Cortex of kidney (tissue), 1 donor: ENCODE measurements at places on chromosomes 16 and 17.

DNA sequence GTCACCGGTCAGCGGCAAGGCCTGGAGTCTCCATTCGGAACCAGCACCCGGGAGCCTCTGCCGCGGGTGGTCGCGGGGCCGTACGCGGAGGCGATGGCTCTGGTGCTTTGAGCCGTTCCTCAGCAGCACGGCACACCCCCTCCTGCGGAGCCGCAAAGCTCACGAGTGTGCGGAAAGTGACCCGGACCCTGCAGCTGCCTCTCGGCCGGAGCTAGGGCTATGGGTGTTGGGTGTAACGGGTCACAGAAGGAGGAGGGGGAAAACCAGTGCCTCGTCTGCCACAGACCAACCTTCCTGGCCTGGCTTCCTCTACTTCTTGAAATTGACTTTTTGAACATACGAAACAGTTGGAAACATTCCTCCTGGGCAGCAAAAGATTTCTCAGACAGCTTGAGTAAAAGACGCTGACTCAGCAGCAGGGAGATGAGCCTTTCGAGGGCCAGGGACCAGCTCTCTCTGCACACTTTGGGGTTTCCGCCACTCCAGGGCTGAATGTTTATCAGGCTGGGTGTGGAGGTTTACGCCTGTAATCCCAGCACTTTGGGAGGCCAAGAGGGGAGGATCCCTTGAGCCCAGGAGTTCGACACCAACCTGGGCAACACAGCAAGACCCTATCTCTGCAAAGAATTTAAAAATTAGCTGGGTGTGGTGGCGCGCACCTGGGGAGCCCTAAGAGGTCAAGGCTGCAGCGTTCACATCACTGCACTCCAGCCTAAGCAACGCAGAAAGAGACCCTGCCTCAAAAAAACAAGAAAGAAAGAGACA is 26.4 kb upstream of the PITPNA start:
- no peak for DNase-seq

DNA sequence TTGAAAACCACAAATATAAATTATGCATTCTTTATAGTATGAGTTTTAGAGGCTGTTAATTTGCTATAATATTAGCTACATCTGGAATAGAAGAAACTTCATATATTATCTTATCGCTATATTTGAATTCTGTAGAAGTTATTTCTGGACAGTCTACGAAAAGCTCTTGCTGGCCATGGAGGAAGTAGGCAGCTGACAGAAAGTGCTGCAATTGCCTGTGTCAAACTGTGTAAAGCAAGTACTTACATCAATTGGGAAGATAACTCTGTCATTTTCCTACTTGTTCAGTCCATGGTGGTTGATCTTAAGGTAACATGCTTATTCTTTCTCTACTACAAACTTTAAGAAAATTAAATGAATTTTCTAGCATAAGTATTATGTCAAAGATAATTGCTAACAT is 96.8 kb downstream of the OMG start:
- no peak for DNase-seq

DNA sequence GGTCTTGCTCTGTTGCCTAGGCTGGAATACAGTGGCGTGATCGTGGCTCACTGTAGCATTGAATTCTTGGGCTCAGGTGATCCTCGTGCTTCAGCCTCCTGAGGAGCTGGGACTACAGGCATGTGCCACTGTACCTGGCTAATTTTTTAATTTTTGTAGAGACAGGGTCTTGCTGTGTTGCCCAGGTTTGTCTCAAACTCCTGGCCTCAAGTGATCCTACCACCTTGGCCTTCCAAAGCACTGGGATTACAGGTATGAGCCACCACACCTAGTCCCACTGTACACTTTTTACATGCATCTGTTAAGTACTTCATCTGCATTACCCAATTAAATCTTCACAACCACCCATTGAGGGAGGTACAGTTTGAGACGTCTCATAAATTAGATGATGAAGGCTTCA is 12.4 kb downstream of the TNRC6A start:
- no peak for DNase-seq

- no peak for DNase-seq
These were observed 147.6 kb upstream of the HLF start for GRCh38 chr17:55117164-55117563.

DNA sequence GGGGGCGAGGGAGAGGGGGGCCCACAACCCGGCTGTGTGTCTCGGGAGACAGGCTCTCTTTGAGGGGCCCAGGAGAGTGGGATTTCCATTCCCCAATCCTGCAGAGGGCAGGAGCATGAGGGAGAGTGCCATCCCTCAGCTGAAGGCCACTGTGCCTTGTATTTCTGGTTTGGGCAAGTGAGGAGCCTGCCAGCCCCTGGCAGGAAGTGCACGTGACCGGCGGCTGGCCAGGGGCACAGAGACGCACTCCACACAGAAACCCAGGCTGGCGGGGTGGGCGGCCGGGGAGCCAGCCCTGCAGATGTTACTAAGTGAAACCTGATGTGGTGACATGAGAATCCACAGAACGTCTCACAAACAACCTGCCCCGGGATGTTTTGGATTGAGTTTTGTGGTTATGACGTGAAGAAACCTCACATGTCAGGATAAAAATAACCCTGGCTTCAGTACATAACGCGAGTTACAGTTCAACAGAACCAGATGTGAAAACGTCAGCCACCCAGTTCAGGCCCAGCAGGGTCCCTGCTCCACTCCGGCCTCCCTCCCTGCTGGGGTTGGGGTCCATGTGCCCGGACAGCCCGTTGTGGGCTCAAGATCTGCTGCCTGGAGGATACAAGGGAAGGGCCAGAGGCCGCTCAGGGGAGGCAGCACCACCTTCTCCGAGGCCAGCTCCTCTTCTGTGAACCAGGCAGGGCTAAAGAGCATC is 51.7 kb upstream of the MTSS2 start:
- no peak for DNase-seq

- no peak for DNase-seq
These were observed 36.5 kb downstream of the ACTG1 start for GRCh38 chr17:81476097-81476496.

GRCh38 chr16:2925951-2926649 is 14.4 kb downstream of the FLYWCH1 start:
- no peak for DNase-seq

- DNase-seq, result no peak
These were observed 64.7 kb downstream of the KLHDC4 start for GRCh38 chr16:87701078-87701460.

DNA sequence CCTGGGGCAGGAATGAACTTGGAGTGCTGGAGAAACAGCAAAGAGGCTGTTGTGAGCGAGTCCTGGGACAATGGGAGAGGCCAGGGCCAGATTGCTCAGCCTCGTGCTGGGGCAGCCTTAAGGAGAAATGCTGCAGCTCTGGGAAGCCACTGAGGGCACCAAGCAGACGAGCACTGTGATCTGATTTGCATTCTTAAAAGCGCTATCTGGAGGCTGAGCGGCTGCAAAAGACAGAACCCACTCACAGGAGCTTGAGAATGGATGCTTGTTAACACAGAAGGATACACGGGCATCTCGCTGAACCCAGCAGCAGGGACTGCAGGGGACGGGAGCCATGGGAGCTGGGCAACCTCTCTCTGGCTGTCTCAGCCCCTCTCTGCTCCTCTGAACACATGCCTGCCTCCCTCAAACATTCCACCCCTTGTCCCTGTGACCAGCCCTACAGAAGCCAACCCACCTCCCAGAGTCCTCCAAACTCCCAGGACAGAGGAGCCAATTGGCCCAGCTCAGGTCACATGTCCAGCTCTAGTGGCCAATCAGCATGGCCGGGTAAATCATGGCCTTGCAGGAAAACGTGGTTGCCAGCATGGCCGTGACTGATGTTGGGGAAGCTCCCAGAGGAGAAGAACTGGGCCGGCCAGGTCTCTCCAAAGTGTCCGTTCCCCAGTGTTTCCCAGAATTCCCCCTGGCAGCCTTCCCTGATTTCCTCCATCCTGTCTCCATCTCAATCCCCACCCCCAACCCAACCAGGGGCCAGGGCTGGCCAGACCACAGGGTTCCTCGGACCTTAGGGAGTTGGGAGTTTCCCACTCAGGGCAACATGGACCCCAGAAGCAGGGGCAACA is 60.3 kb downstream of the GSG1L start:
- no peak for DNase-seq
